GOT3 (cell line): ENCODE measurements at places on chromosomes 11 and 22.

DNA sequence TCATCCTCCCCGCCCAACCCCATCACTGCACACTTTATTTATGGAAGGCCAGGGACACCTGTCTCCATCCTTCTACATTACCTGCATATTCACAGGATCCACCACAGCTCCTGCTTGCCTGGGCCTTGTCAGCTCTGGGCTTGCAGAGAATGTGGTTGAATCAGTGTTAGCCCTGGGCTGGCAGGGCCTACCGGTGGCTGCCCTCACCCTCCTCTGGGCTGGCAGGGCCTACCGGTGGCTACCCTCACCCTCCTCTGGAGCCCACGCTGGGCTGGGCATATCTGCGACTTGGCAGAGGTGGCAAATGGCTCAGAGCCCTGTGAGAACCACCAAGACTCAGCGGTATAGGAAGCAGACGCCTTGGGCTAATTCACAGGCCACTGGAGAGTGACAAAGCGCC, 300.9 kb downstream of the NTM start:
- DNase-seq = no peak

GRCh38 chr22:39655831-39656230, 85.3 kb downstream of the CACNA1I start:
- DNase-seq = no peak

GRCh38 chr11:72926076-72926475, 111.9 kb downstream of the ATG16L2 start:
- DNase-seq = no peak

GRCh38 chr11:111452817-111453552, 59.2 kb downstream of the BTG4 start:
- DNase-seq = no peak

- no peak for DNase-seq
These were observed 66.9 kb downstream of the SCN3B start for GRCh38 chr11:123587559-123587958.

DNA sequence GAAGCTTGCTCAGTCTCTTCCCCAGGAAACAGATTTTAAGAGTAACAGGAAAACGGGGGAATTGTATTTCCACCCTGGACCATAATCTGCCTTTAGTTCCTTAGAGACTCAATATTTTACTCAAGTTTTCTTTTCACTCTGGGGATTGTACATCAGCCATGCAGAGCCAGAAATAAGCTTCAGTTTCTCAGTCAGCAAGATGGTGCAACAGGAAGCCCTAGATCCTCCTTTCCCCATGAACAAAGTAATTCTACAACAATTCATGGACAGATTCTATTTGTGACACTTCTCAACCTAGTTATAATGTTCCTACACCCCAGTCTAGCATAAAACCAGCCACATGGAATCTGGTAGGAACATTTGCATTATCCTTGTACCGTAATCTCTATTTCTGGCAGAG, 24.7 kb downstream of the OR8B2 start:
- DNase-seq = no peak

DNA sequence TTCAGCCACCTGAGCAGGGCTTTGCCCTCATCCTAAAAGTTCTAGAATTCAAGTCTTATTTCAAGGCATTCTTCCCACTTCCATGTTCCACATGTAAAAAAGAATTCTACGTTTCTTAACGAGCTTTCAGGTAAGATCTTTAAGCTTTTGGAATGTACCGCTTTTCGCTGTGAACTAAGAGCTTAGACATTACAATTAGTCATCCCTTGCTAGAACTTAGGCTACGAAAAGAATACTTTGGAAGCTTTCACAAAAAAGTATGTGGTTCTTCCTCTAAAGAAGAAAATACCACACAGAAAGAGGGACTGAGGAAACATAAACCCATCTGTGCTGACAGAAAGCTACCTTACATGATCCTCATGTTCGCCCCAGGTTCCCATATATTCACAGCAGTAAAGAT, 1.9 kb downstream of the NUMA1 start:
- no peak for DNase-seq

DNA sequence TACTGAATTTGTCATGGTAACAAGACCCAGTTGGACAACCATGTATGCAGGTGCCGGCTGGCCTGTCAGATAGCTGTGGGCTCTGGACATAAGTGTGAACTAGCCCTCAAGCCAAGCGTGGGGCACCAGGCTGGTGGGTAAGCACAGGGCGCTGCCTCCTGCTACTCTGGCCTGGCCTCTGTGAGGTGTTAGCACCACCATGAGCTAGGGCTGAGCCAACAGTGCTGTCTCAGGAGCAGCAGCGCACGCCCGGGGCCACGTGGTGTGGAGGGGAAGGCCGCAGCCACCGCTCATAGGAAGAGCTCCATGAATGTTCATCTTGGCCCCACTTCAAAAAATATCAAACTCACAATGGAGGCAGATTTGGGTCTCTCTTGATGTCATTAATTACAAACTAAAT, 35.3 kb upstream of the GNB1L start:
- DNase-seq = no peak

DNA sequence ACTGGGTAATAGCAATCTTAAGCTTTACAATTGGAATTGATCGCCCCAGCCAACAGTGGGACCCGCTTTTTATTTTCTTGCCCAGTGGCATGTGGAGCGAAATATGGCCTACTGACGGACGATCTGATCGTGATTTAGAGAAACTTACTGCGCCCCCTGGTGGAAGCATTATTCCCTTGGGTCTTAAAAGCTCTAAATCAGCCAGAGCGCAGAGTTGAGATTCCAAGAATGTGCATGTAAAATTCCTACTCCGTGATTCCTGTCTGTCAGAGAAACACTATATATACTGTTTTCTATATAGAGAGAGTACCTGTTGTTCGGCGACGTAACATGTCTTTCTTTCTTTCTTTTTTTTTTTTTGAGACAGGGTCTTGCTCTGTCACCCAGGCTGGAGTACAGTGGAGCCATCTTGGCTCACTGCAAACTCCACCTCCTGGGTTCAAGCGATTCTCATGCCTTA, 3.7 kb upstream of the DPF2 start:
- no peak for DNase-seq

DNA sequence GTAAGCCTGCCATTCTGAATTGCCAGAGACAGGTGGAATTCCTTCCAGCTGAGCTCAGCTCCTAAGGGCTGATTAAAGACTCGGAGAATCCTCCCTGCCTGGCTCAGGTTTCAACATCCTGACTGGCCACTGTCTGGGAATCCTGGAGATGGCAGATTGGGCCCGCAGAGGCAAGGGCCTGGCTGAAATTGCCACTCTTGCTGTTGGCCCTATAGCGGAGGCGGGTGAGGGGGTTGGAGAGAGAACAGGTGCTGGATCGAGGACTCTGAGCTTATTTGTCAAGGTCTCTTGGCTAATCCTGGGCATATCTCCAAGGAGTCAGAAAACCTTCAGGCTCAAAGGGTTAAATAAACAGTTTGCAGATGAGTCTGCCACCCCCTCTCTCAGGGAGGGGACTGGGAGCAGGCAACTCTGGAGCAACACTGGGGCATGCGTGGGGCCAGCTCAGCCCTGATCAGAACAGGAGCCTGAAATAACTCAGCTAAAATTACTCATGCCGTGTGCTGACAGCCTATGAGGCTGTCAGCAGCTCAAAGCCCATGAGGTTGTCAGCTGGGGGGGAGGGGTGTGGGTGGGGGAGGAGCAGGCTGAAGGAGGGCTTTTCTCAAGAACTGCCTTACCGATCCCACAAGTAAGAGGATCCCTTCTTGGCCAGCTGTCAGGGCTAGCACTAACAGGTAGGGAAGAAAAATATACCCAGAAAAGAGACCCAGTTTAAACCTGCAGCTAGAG, 14.7 kb upstream of the MFRP start:
- DNase-seq = no peak

- DNase-seq = no peak
These were observed 3.6 kb downstream of the HPS4 start for GRCh38 chr22:26479792-26480610.

DNA sequence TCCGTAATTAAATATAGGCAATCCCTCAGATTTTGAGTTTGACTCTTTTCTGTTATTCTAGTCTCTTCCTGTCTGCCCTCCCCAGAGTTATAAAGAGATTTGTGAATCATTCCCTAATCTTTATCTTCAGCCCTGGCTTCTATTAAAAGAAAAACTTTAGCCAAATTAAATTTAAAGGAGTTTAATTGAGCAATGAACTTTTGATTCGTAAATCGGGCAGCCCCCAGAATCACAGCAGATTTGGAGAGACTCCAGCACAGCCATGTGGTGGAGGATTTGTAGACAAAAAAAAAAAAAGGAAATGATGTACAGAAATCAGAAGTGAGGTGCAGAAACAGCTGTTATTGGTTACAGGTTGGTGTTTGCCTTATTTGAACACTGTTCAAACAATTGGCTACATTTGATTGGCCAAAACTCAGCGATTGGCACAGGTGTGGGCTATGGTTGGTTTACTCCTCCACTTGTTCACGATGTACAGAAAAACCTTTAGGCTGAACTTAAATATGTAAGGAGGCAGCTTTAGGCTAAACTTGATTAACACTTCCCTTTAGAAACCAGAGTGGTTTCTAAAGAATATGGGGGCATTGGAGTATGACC, 2.3 kb upstream of the ALKBH8 start:
- DNase-seq = no peak

GRCh38 chr11:724049-724777, 18.2 kb downstream of the EPS8L2 start:
- DNase-seq = no peak

DNA sequence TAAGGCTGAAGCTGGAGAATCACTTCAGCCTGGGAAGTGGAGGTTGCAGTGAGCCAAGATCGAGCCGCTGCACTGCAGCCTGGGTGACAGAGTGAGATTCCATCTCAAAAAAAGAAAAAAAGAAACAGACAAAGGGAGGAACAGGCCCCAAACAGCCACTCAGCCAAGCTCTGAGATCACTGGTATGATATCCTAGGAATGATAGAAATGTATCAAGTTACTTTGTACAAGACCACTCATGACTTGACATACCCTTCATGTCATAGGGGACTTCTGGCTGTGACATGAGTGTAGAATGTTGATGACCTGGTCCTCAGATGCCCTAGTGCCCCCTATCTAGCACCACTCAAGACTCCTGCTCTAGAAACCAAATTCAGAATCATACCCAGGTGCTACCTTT, 216.5 kb downstream of the NAV2 start:
- no peak for DNase-seq

DNA sequence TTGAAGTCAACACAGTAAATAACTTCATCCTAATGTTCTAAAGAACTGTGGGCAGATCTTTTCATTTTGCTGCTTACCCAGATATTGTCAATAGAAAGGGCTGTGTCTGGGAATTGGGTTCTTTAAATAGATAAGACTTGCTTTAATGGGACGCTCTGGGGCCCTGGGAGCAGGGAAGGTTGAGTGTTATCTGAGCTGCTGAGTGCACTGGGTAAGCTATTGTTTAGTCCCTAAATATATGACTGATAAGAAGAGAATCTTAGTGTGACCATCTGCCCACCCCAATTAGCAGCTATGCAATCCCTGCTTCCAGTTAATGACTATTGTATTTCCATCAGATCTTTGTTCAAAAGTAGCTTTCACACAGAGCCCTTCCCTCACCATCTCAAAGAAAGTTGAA, 44.4 kb downstream of the ARHGAP42 start:
- no peak for DNase-seq

GRCh38 chr11:44464741-44465140, 100.7 kb upstream of the CD82 start:
- DNase-seq = no peak

DNA sequence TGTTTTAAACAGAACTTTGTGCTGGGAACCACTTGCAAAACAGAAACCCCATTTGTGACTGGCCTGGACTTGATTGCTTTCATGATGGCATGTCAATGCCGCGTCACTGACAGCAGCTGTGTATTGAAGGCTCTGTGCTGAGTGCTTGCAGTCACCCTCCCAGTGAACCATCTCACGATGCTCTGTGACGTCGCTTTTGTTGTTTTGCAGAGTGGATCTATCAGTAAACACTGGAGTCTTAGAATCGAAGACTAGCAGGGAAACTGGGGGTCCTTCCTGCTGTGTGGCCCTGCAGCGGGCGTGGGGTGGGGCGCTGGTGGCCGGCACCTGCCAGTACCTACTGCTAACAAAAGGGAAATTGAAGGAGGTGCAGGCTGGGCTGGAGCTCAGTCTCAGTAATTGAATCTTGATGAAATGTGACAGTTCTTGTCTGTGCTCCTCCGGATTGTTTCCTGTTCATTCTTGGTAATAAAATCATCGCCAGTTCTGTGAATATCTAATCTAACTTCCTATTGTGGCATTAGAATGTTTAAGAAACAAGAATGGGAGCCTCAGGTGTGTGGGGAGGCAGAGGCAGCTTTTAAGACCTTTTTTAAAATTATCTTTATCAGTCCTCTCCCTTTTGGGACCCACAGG, 50.5 kb upstream of the PARVG start:
- no peak for DNase-seq

DNA sequence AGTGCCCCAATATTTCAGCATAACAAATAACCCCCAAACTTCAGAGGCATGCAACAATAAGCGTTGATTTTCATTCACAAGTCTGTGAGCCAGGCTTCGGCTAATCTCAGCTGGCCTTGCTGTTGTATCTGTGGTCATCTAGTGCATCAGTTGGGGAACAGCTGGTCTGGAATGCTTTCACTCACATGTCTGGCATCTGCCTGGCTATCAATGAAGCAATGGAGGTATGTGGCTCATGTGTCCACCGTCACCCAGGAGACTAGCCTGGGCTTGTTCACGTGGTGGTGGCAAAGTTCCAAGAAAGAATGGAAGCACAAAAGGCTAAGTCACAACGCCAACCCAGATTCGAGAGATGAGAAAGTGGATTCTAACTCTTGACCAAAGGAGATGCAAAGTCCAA, 304.8 kb upstream of the ISX start:
- DNase-seq = no peak

DNA sequence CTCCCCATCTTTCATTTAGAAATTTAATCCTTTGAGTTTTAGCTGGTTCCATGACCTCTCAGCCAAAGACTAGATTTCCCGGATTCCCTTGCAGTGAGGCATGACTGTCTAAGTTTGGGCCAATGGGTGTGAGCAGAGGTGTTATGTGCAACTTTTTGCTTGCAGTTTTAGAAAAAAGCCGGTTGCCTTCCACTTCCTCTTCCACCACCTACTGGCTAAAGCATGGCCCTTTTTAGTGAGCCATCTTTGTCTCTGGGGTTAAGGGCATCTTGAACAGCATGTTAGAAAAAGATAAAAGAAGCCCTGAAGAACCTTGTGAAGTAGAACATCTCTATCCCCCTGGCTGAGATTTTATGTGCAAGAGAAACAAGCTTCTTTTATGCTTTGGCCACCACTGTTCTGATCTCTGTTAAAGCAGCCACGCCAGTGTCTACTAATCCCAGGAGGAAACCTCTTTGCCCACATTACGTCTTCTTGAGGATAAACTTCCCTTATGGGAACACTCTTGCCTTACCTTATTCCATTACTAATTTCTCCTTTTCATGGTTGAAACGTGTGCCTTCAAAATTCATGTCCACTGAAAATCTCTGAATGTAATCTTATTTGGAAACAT, 279.9 kb downstream of the TENM4 start:
- no peak for DNase-seq

- DNase-seq = no peak
These were observed 198.2 kb downstream of the SNX19 start for GRCh38 chr11:130718120-130718519.

DNA sequence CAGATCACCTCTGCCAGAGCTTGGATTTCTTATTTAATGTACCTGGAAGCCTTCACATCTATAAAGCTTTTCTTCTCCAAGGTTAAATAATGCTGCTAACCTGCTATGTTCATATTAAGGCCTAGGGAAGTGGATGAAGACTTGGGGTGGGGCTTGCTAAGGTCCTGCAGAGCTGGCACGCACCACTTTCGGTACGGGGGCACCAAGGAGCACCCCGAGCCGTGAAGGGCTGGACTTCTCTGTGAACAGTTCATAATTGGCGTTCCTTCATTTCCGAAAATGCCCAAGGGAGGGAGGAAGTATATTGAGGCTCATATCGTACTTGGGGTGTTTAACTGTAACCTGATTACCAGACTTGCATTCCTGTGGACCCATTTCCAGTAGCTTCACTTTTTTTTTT, 59.6 kb downstream of the ST14 start:
- DNase-seq = no peak
